Mammary microvascular endothelial cell (primary cell): ENCODE measurements at places on chromosomes 7 and 10. TPM values are rescaled to one million over a fixed set of nuclear protein-coding genes. Genes with fewer than 3 reads are reported as not detected.

Gene ATP6V1F
- total RNA-seq: 128 and 142 TPM in 2 replicates

Gene LHFPL3
- total RNA-seq: not detected in 2 replicates

Gene CYP26C1
- 0.30 and 2.5 TPM in 2 replicates for total RNA-seq

Gene COL17A1
- total RNA-seq: 3.3 and 4.6 TPM in 2 replicates

Gene PTN
- total RNA-seq: 0.07 TPM in 1 of 2 replicates, not detected in the other

Gene KCNMA1
- total RNA-seq: 0.15 TPM in 1 of 2 replicates, not detected in the other

Gene JAKMIP3
- under 0.01 TPM in 1 of 2 replicates, not detected in the other for total RNA-seq

Gene SPOCK2
- total RNA-seq: 0.53 and 1.2 TPM in 2 replicates

Gene SLC18A3
- total RNA-seq: not detected in 2 replicates

Gene CD36
- 6.5 and 9.4 TPM in 2 replicates for total RNA-seq

Gene ZNF655
- 21.4 and 22.1 TPM in 2 replicates for total RNA-seq

Gene PTF1A
- not detected in 2 replicates for total RNA-seq

Gene IL6
- total RNA-seq: 10.2 and 11.0 TPM in 2 replicates

Gene REPIN1
- 124 and 135 TPM in 2 replicates for total RNA-seq

Gene C10orf105
- not detected in 2 replicates for total RNA-seq

Gene GOLGA7B
- 0.05 TPM in 1 of 2 replicates, not detected in the other for total RNA-seq

Gene TMEM184A
- 0.07 and 0.25 TPM in 2 replicates for total RNA-seq

Gene FBH1
- 58.3 and 58.6 TPM in 2 replicates for total RNA-seq

Gene TFR2
- total RNA-seq: under 0.01 and 0.44 TPM in 2 replicates

Gene GFRA1
- 3.7 and 8.2 TPM in 2 replicates for total RNA-seq

Gene ANKRD61
- 0.20 and 0.40 TPM in 2 replicates for total RNA-seq

Gene OR2A5
- total RNA-seq: not detected in 2 replicates

Gene FXYD4
- not detected in 2 replicates for total RNA-seq

Gene CTNNA3
- total RNA-seq: under 0.01 TPM in 1 of 2 replicates, not detected in the other

Gene OR6V1
- not detected in 2 replicates for total RNA-seq

Gene MOGAT3
- total RNA-seq: not detected in 2 replicates

Gene CUBN
- total RNA-seq: 2.0 and 6.8 TPM in 2 replicates

Gene CCDC146
- 0.39 and 0.53 TPM in 2 replicates for total RNA-seq

Gene ODAD2
- total RNA-seq: 1.7 and 4.5 TPM in 2 replicates

Gene CDH23
- total RNA-seq: not detected in 2 replicates

Gene NPFFR1
- total RNA-seq: not detected in 2 replicates

Gene OPALIN
- total RNA-seq: not detected in 2 replicates

Gene BLNK
- not detected in 2 replicates for total RNA-seq

Gene HOGA1
- 0.07 and 0.10 TPM in 2 replicates for total RNA-seq

Gene OPN4
- total RNA-seq: not detected in 2 replicates

Gene INMT
- 0.27 and 0.64 TPM in 2 replicates for total RNA-seq

Gene MMD2
- total RNA-seq: not detected in 2 replicates

Gene GET4
- 35.6 and 37.8 TPM in 2 replicates for total RNA-seq

Gene HSPB1
- 571 and 574 TPM in 2 replicates for total RNA-seq

Gene CPED1
- total RNA-seq: 3.9 and 4.0 TPM in 2 replicates

Gene ANKRD30A
- total RNA-seq: not detected in 2 replicates

Gene RADIL
- total RNA-seq: 0.47 and 0.69 TPM in 2 replicates

Gene GPNMB
- total RNA-seq: 1.3 and 1.4 TPM in 2 replicates

Gene CAV1
- 1,669 and 1,819 TPM in 2 replicates for total RNA-seq

Gene AP4M1
- total RNA-seq: 16.1 and 18.5 TPM in 2 replicates

Gene PLEKHS1
- not detected in 2 replicates for total RNA-seq

Gene LRRC18
- not detected in 2 replicates for total RNA-seq

Gene PCDH15
- total RNA-seq: under 0.01 TPM in 1 of 2 replicates, not detected in the other

Gene FAM25C
- total RNA-seq: not detected in 2 replicates

Gene HOXA11
- 3.1 and 4.0 TPM in 2 replicates for total RNA-seq

Gene SPDYE6
- 0.07 TPM in 1 of 2 replicates, not detected in the other for total RNA-seq

Gene CH25H
- 4.4 and 6.7 TPM in 2 replicates for total RNA-seq

Gene EGR2
- total RNA-seq: not detected in 2 replicates

Gene CARD11
- total RNA-seq: 0.25 and 0.27 TPM in 2 replicates

Gene MMRN2
- total RNA-seq: 199 and 215 TPM in 2 replicates

Gene MRPS24
- 130 and 146 TPM in 2 replicates for total RNA-seq

Gene DNAJC12
- total RNA-seq: 0.39 and 0.53 TPM in 2 replicates

Gene CUL1
- total RNA-seq: 38.0 and 46.3 TPM in 2 replicates

Gene SDK1
- 0.13 and 0.20 TPM in 2 replicates for total RNA-seq

Gene WDFY4
- 2.6 and 3.5 TPM in 2 replicates for total RNA-seq
